ENCODE measurements at places on chromosomes 1 and 21. TPM values are rescaled to one million over a fixed set of nuclear protein-coding genes. Genes with fewer than 3 reads are reported as not detected.

DNA sequence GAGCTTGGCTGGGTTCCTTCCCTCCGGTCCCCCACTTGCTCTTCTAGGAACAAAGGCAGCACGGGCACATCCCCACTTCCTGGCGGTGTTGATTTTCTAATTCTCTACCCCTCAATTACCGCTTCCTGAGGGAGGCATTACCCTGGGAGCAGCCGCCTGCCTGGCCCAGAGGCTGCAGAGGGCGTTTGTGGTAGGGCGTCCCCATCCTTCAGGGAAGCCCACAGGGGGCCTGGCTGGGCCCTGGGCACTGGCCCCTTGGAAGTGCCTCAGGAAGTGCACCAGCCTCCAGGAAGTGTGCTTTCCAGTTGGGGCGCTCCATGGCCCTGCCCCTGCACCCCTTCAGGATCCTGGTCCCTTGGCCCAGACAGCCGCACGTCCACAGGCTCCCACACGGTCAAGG, 42.1 kb upstream of the CASZ1 start:
- DNase-seq, result no peak

- DNase-seq, result no peak
Observed at GRCh38 chr1:73781251-73781650, 416.7 kb downstream of the LRRIQ3 start.

- DNase-seq, result peak; percentile 90
Observed at GRCh38 chr21:34889676-34890469, 159.2 kb downstream of the RUNX1 start.

DNA sequence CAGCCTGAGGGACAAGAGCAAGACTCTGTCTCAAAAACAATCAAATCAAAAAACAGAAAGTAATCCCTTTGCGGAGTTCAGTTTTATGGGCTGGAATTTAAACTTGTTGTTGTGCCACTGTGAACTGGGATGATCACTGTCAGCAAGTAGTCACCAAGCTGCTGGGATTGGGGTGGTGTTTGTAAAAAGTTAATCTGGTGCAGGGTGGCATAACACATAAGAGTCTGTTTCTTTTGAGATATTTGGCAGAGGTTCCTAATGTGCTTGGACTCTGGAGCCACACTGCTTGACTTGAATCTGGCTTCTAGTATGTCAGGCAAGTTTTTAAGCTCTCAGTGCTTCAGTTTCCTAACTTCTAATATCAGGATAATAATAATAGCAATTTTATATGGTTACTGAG, 6.6 kb downstream of the CLIC4 start:
- DNase-seq, result no peak

- no peak for DNase-seq
Observed at GRCh38 chr21:31908106-31909031, 35.5 kb downstream of the HUNK start.

GRCh38 chr1:61670016-61670415, 54.9 kb downstream of the TM2D1 start:
- no peak for DNase-seq

DNA sequence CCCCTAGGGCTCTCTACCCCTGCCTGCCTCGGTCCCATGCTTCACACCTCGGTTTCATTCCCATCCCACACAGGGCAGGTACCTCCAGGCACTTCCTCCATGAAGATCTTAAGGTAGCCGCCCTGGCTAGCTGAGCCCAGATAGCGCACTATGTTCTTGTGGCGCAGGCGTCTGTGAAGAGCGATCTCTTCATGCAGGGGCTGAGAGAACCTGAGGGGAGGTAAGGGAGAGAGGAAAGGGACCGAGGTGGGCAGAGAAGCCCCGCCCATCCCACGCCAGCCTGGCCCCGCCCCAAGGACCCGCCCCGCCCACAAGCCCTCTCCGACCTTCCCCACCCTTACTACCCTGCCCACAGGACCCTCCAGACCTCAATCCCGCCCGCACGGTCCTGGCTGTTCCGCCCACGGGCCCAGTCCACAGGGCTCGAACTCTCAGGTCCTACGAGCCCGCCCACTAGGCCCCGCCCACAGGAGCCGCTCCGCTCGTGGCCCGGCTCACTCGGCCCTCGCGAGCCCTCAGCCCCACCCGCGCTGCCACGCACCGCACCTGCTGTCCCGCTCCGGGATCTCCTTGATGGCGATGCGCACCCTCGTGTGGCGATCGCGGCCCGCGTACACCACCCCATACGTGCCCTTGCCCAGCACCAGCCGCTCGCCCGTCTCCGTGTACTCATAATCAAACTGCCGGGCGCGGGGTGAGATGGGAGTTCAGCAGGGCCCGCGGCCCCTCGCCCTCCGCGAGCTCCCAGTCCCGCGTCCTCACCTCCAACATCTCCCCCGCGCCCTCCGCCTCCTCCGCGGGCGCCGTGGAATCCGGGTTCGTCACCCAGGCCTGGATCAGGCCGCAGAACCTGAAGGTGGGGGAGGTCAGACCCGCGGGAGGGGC, 6.4 kb downstream of the MAP3K6 start:
- no peak for DNase-seq

DNA sequence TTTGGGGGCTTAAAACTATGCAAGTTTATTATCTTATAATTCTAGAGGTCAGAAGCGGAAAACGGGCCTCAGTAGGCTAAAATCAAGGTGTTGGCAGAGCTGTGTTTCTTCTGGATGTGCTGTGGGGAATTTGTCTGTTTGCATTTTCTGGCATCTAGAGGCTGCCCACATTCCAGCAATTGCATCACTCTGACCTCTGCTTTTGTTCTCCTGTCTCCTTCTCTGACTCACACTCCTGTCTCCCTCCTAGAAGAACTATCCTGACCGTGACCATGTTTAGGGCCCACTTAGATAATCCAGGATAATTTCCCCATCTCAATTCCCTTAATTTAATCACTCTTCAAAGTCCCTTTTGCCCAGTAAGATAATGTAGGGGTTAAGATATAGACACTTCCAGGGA, 127.4 kb upstream of the DEPDC1 start:
- no peak for DNase-seq

DNA sequence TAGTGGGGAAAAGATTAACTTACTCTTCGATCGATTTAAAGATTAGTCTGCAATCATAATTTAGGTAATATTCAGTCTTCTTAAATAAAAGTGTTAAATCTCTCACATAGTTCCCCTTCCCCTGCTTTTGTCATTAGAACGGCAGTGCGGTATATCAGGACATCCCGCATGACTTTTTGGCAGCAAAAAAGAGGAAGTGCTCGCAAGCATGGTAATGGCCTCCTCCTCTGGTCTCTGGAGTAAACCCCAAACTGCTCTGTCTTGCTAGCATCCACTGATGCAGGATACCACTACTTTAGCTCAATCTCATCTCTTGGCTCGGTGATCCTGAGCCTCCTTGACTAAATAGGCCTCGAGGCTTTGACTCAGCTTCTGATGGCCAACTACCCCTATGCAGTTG, 78.7 kb upstream of the VAV3 start:
- DNase-seq, result no peak

DNA sequence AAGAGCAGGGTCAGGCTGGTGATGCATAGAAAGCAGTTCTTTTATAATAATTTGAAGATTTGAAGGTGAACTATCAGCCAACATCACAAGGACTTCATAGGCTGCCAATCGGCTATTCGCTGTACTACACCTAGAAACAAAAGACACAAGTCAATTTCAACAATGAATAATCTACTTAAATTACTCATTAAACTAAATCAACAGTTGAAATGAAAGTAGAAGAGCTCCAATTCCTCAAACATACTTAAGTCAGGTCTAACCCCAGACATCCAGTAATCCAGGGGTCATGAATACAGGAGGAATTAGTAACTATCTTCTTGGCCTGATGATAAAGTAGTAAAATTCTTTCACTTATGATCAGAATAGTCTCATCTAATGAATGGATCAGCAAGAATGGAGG, 64.5 kb downstream of the PCSK9 start:
- no peak for DNase-seq

GRCh38 chr1:91402023-91402422, 2.6 kb downstream of the HFM1 start:
- DNase-seq, result no peak

DNA sequence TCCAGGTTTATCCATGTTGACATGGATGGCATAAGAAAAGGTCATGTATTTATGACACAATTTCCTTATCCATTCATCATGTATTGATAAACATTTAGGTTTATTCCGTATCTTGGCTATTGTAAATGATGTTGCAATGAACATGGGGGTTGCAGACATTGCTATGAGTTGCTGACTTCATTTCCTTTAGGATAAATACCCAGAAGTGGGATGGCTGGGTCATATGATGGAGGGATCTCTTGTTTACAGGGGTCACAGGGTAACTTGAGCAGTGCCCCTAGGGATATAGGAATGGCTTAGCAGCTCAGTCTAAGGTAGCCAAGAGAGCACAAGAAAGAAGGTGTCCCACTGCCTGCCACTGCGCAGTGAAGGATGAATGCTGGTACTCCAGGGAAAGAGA, 229.6 kb upstream of the COA6 start:
- DNase-seq, result no peak

DNA sequence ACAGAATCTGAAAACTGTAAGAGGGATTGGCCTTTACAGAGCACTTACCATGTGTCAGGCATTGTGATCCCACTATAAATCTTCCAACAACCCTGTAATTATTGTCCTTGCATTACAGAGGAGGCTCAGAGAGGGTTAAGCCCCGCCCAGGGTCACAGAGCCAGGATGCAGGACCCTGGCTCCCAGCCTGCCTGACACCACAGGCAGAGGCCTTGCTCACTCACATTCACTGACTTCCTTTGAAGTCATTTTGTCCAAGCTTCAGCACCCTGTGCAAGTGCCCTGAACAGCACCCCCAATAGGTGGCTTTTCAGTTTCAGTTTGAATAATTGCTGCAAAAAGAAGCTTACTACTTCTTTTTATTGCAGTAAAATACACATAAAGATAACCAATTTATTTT, 256.8 kb upstream of the NFIA start:
- no peak for DNase-seq

- DNase-seq, result no peak
Observed at GRCh38 chr1:6391951-6392808, 1.4 kb downstream of the ACOT7 start.

DNA sequence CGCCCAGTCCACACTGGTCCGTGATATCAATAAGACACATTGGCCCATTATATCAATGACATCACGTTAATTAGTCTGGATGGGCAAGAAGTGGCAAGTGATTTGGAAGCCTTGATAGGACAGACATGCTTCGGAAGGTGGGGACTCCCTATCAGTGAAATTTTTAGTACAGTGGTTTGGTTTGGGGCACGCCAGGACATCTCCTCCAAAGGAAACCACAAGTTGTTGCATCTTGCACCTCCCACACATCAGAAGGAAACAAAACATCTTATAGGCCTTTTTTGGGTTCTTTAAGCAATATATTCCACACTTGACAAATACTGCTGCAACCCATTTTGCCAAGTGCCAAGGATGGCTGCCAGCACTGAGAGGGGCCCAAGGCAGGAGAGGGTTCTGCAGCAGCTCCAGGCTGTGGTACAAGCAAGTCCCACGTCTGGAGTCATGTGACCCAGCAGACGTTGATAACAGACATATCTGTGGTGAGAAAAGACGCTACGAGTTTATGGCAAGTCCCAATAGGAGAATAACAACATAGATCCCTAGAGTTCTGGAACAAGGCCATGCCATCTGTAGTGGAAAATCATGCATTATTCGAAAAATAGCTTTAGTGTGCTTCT, 95.3 kb upstream of the DISP3 start:
- no peak for DNase-seq

- DNase-seq, result no peak
Observed at GRCh38 chr1:174874331-174875053, 125.3 kb upstream of the CACYBP start.

DNA sequence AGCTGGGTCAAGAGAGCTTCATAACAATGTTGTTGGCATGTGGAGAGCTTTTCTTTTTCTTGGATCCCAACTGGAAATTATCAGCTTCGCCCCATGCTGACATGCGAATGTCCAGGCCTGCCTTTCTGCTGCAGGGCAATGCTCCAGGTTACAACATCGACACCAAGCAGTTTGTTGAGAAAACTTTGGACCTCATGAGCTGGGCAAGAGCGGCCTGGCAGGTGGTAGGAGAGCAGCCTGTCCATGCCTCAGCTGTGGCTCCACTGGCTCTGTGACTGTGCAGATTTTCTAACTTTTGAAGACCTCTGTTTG, 41.4 kb downstream of the MTARC1 start:
- no peak for DNase-seq

DNA sequence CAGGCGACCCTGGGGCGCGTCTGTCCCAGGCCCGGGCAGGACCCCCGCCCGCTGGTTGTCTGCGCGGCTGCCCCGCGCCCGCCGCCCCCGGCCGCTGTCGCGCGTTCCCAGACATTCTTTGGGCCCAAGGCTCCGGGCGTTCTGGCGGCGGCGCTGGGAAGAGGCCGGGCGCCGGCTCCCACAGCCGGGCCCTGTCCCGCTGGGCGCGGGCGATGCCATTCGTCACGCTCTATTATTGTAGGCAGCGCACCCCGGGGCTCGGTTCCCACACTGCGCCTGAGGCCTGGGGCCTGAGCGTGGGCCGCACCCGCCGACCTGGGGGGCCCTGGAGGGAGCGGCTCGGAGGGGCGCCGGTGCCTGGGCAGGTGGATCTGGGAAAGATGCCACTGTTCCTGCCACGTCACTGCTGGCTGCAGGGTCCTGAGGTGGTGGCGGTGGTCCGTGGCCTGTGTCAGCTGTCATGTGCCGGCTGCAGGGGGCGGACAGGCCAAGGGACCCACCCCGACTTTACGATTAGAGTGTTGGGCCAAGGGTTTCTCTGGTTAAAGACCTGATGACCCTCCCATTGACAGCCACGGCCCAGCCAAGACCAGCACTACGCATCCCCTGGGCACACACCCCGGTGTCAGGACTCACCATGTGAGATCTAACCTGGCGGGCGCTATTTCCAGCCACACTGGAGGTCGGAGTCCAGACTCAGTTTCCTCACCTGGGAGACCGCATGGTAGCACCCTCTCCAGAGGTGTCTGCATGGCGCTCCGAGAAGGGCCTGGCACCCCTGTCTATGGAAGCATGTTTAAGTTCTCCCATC, 55.1 kb upstream of the ADARB1 start:
- DNase-seq, result no peak

DNA sequence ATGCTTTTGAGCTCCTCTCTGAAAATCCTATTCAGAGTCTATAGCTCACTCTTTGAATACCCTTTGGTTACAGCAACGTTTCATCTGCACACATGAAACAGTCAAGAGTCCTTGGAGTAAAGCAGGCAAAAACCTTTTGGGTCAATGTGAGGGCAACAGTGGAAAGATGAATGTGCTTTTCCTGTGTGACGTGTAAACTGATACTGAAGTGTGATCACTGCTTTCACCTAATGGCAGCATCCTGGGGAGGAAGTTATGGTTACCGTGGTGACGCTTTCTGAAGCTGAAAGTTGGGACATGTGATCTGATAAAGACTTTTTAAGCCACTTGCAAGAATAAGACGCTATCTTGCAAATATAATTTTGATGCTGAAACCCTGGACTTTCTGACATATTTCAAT, 160.0 kb downstream of the SEC16B start:
- no peak for DNase-seq

The DMBX1 gene
- total RNA-seq, result 0.54 TPM

The NES gene
- total RNA-seq, result not detected

The MCOLN3 gene
- total RNA-seq, result 0.16 TPM

The LRRIQ3 gene
- total RNA-seq, result 1.5 TPM

The OVAAL gene
- not detected for total RNA-seq

The KRTAP19-3 gene
- total RNA-seq, result not detected

The CYP4A22 gene
- not detected for total RNA-seq

The PTPN14 gene
- total RNA-seq, result 4.3 TPM

The RPS27 gene
- total RNA-seq, result 1,502 TPM
